Eye (tissue), 1 donor: ENCODE measurements at places on chromosomes 12 and 14.

GRCh38 chr14:45290547-45290946 lies 37.5 kb upstream of the MIS18BP1 start:
- DNase-seq, result no peak

- DNase-seq, result peak; percentile 22
These were observed 32.6 kb upstream of the CD9 start for GRCh38 chr12:6167327-6168280.

- DNase-seq, result no peak
These were observed 9.4 kb downstream of the DHX37 start for GRCh38 chr12:124979568-124979967.

GRCh38 chr12:19110221-19110940 lies 19.2 kb upstream of the PLEKHA5 start:
- no peak for DNase-seq

DNA sequence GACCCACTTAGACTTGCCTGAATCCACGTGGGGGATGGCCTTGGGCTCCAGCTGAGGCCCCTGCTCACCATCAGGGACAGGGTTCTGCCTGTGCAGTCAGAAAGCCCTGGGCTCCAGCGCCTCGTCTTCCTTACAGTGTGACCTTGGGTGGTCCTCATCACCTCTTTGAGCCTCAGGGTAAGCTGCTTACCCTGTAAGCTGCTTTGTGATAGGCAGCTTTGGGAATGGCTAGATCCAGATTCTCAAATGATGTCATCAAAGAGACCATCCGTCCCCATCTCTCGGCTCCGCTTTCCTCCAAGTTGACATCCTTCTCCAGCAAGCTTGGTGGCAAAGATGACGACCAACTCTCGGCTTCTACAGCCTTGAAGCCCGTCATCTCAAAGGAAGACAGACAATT lies 127.0 kb downstream of the ADCK1 start:
- peak; percentile 6 for DNase-seq

GRCh38 chr12:6955108-6956020 lies 4.2 kb downstream of the PTPN6 start:
- no peak for DNase-seq

GRCh38 chr12:8078398-8078797 lies 3.7 kb upstream of the NECAP1 start:
- peak; percentile 43 for DNase-seq

DNA sequence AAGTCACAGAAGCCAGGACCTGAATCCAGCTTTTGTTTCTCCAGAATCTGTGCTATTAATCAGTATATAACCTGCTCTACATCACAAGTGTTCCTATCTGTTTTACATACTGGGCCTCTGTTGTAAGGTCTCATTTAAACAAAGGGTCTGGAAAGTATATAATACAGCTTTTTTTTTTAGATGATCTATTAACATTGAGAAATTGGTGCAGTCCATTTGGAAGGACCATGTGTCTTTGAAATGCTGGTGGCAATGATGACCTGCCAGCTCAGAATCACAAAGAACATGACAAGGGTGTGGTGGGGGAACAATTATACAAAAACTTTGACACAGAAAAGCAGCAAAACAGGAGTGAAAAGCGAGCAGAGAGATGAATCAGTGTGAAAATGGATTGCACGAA lies 164.6 kb downstream of the PPM1H start:
- no peak for DNase-seq

DNA sequence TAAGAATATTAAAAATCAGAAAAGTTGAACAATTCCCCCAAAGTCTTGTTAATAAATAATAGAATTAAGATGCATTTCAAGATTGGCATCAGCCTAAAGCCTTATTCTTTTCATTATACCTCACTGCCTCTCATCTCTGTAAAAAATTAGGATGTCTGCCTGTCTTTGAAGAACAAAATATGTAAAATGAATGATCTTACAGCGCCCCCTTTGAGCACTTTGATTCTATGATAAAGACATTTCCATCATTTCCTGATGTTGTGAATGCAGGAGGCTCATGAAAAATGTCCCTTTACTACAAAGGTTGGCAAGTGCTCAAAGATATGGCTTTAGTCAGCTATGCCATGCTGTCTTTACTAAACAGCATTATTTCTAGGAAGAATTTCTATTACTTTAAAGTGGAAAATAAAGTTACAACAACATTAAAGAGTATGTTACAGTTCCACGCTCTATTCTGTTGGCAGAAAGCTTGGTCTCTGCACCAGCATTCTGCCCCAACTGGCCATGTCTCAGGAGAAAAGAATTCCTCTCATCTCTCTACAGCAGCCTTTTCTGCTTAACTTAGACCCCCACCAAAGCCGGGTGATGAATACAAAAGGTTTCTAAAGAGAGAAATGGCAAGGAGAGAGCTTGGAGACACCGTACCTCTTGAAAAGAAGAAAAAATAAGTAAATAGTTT lies 95.1 kb downstream of the LLPH start:
- peak; percentile 64 for DNase-seq

DNA sequence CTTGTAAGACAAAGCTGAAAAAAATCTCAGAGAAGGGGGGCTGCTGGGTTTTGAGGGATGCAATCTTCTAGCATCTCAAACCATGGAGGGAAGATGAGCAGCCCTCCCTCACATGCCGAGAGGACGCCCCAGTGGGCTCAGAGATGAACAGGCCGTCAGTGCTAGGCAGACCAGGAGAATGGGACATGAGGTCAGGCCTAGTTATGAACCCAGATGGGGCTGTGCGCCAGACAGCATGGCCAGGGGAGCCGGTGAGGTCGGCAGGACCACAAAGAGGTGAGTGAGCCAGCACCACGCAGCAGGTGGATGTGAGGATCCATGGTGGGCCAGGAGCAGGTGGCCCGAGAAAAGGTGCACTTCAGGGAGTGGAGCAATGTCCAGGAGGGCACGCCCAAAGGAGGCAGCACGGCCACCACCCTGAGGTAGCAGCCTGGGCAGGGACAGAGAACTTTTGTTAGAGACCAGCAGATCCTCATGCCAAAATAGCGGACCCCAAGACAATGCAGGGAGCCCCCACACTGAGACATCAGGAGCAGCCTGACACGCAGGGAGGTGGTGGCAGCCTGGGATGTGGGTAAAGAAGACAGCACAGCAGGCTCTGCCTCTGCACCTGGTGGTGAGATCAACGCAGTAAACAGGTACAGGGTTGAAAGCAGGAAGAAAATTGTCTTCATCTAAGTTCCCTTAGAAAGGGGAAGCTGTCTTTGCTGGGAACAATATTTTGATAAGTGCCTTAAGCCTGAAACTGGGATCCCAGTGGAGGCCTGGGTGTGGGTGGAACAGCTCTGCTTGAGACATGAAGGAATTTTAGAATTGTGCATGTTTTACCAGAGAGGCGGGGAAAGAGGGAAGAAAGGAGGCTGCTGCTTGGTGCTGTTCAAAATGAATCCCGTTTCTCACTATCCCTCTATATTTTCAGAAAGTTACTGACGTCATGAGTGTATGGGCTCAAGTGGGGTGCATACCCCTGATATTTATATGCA lies 17.8 kb upstream of the MCRS1 start:
- DNase-seq, result no peak

DNA sequence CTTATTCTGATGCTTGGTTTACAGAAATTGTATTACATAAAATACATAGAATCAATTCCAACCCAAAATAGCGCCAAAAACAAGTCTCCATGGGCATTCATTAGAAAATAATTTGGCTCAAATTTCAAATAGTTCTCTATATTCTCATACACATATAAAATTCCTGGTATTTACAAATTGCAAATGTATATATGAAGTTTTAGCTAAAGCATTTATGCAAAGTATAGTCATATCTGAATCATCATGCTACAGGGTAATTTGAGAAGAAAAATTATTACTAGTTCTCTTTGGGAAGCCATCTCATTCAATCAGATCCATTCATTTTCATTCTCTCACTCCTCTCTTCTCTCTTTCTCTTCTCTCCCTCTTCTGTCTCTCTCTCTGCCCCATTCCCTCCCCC lies 257.8 kb downstream of the DPF3 start:
- no peak for DNase-seq

DNA sequence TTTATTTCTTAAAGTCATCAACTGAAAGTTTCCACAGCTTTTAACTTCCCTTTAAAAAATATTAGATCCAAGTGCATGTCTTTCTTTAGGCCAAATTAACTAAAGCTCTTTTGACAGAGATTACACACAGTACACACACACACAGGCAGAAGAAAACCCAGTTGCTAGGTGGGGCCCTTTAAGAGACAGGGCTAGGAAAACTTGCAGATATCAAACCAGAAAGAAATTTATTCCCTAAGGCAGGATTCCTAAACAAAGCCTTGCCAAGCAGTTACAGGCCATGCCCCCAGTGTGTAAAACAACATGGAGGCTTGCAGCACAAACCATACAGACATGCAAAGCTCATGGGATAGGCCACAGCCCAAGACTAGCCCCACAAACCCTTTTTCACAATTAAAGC lies 123.4 kb downstream of the FSCB start:
- DNase-seq, result peak; percentile 13

DNA sequence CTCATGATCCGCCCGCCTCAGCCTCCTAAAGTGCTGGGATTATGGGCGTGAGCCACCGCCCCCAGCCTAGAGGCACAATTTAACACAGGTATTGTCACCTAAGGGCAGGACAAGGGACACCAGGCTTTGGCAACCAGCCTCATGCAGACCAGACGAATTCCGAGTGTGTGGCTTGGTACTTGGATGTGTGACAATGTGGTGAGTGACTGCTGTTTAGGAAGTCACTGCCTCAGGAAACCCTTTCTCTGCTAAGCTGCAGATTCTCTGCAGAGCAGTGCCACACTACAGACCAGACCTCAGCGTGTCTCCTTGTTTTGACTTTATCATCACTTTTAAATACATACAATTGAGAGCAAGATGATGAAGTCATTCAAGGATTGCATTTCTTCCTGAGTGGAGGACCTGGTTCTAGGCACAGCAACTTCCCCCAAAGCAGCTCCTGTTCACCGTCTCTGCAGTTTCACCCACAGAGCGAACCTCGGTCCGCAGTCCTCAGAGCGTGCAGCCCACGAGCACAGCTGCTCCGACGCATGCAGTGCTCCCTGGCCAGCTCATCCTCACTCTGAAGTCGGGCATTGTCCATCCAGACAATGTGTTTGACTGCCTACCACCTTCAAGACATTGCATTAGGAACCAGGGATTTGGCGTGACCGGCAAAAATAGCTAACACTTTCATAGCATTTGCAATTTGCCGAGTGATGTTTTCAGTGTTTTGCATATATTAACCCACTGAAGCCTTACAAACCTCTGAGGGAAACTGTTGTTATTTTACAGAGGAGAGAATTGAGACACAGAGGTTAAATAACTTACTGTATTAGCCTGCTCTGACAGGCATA lies 235.2 kb downstream of the CHST11 start:
- DNase-seq, result no peak

DNA sequence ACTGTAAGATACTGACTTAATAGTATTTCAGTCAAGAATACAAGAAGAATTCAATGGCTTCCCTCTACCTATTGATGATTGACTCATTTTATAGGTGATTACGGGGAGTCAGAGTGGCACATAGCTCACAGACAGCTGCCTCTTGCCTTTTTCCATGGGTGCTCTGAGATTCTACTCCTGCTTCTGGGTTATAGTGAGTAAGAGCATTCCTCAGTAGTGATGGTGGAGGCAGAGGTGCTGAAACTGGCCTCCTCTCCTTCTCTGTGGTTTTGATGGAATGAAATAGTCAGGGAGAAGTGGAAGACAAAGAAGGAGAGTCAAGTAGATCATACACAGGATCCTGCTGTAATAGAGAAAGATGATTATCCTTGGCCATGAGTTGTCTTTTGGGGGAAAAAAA lies 438.2 kb upstream of the FAR2 start:
- no peak for DNase-seq

GRCh38 chr12:7994731-7995205 lies 37.7 kb upstream of the FOXJ2 start:
- peak; percentile 37 for DNase-seq

DNA sequence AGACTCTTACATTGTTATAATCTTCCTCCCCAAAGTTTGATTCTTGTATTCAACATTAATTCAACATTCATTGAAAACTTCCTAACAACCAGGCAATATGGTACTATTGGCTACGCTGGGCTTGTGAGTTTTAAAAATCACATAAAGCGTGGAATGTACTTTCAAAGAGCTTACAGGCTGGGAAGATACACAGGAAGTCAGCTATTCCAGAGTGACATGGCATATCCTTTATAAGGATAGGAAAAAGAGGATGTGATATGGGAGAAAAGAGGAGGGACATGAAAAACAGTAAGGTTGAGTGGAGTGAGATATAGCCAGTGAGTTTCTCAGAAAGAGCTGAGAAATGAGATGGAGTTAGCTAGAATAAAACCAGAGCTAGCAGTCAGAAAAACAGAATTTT lies 103.6 kb upstream of the ATF7IP start:
- no peak for DNase-seq

DNA sequence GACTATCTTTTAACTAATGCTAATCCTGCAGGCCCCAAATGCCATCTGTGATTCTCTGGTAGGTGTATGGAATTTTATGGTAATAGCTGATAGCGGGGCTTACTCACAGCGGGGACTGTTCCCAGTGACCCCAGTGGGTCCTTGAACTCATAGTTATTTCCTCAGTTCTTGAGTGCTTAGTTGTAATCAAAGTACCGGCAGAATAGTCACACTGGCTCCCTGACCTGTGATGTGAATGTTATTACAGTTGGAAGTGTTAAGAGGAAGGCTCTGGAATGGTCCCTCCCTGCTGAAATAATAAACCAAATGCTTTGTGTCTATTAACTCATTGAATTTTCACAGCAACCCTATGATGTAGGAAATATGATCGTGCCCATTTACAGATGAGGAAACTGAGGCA lies 78.3 kb downstream of the NDUFA12 start:
- DNase-seq, result no peak

DNA sequence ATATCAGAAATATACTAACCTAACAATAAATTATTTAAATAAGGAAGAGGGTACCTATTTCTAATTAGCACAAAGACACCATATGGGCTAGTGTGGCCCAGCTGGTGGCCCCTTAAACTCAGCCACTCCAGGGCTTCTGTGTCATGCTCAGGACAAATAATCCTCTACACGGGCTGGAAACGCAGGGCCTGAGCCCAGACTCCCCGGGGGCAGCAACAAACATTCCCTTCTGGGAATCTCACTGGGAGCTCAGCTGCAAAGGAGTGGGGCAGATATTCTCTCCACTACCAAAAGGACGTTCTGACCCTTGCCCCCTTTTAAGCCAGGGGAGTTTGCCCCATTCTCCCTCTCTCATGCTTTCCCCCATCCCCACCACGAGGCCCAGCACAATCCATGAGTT lies 43.7 kb upstream of the ELK3 start:
- DNase-seq, result no peak

DNA sequence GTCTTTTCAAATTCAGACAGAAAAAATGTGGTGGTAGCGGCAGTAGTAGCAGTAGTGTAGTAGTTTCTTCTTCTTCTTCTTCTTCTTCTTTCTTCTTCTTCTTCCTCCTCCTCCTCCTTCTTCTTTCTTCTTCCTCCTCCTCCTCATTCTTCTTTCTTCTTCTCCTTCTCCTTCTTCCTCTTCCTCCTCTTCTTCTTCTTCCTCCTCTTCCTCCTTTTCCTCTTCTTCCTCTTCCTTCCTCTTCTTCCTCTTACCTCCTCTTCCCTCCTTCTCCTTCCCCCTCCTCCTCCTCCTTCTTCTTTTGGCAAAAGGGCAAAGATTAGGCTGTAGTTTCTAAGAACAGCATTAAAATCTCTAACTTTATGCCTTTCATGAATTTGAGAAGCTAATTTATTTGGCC lies 59.6 kb upstream of the INSM2 start:
- DNase-seq, result no peak
